C1 segment of cervical spinal cord (tissue), 14 donors: ENCODE measurements at places on chromosomes 6 and 20.

DNA sequence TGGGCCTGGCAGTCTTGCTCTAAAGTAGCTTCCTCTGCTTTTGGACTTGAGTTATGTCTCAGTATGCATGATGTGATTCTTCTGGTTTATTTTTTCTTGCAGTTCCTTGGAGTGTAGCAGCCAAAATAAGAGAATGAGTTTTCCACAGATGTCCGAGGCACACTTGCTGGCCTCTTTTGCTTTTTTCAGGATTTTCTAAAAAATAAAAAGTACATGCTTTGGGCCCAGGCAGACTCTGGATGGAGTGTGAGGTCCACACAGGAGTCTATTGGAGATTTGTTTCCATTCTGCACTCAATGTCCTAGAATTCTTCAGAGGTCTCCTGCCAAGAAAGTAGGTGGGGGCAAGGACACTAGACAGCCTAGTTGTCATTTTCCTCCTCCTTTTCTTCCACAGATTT lies 477.6 kb downstream of the EPM2A start:
- DNase-seq, result no peak

- no peak for DNase-seq
These were observed 8.0 kb upstream of the EPM2A start for GRCh38 chr6:145743332-145743731.

DNA sequence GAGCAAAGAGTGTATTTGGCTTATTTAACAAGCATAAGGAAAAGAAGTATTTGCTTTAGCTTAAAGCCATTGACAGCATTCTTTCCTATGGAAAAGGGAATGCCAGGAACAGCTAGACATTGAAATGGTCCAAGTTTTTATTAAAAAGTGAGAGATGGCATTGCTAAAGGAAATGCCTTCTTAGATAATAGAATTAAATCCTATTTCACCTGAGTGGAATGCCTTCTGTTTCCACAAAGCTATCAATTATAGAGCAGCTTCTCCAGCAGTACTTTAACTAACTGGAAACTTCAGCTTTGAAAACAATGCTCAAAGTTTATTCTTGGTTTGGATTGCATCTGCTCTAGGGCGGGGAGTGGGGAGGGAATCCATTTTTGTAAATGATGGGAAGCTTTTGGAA lies 85.1 kb upstream of the CNKSR3 start:
- no peak for DNase-seq

- DNase-seq, result no peak
These were observed 369.6 kb downstream of the TENT5A start for GRCh38 chr6:81382852-81383251.

- no peak for DNase-seq
These were observed 18.1 kb downstream of the VNN1 start for GRCh38 chr6:132695773-132696172.

- DNase-seq, result no peak
These were observed 11.5 kb upstream of the DEFB113 start for GRCh38 chr6:49980898-49981297.

- DNase-seq, result no peak
These were observed 172.2 kb downstream of the AIG1 start for GRCh38 chr6:143232849-143233248.

DNA sequence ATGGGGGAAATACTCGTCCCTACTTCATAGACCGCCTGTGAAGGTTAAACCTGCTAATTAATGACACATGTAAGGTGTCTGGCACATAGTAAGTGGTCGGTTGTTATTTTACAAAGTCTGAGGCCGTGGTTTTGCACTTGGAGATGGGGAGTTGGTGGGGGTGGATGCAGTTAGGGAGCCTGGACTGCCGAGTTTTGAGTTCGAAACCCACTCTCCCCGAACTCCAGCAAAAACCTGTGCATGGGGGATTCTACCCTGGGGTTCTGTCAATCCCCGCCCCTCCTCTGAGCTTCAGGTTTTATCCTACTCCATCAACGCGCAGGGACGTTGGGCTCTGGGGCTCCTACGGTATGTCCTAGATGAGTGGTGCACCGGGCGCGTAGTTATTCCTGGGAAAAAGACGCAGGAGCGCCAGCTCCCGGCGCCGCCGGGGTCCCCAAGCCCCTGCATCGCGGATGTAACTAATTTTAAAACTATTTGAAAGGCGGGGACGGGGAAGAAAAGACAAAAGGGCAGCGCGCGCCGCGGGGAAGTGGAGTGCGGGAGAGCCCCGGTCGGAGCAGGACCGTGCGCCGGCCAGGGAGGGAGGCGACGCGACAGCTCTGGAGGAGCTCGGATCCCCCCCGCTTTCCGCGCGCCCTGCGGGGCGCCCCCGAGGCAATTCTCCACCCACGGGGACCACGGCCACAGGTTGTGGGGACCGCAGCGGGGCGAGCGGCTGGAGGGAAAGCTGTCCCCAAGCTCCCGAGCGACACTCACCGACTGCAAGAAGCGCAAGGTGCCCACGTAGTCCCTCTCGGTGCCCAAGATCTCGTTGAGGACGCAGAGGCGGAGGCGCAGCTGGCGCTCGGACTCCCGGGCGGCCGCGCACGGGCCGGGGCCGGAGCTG lies 672 bp downstream of the PREX1 start:
- no peak for DNase-seq
